ENCODE measurements at places on chromosomes 3 and 15.

GRCh38 chr3:42846685-42847522 is 28.8 kb downstream of the CYP8B1 start:
- DNase-seq: no peak

DNA sequence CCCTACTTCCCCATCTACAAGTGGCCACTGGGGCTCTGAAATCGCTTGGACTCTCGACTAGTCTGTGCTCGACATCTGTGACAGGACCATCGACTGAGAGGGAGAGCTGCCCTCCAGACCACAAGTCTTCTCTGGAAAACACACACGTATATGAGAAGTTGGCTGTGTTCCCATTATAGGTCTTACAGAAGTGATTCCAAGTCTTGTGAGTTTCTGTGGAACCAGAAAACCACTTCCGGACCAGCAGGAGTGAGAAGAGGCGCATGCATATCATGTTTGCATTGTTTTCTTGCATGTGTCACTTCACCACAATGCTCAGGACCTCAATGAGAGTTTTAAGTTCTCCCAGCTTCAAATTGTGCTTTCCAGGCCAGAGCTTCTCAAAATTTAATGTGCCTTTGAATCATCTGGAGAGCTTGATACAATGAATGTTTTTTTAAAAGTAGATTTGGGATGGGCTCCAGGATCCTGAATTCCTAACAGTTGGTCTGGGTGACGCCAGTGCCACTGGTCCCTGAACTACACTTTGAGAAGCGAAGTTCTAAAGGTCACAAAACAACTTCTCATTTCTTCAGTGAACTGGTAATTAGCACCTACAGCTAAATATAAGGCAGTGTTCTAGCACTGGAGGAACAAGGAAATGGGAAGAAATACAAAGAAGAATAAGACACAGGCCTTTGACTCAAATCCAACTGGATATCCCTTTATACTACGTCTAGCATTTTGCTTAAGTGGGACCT is 15.7 kb downstream of the LIPC start:
- no peak for DNase-seq

DNA sequence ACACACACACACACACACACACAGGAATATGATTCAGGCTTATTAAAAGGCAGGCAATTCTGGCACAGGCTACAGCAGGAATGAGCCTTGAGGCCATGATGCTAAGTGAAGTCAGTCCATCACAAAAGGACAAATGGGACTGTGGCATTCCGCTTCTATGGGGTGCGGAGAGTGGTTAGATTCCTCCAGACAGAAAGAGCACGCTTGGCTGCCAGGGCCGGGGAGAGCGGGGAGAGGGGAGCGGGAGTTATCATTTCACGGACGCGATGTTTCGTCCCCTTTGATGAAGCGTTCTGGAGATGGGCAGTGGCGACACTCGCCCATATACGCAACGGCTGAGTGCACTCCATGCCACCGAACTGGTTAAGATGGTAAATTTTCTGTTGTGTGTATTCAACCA is 58.5 kb upstream of the FAM174B start:
- no peak for DNase-seq

- DNase-seq: peak; percentile 35
Observed at GRCh38 chr3:18098960-18099587, 326.1 kb downstream of the SATB1 start.

- DNase-seq: no peak
Observed at GRCh38 chr15:78035861-78036476, 41.5 kb downstream of the TBC1D2B start.

DNA sequence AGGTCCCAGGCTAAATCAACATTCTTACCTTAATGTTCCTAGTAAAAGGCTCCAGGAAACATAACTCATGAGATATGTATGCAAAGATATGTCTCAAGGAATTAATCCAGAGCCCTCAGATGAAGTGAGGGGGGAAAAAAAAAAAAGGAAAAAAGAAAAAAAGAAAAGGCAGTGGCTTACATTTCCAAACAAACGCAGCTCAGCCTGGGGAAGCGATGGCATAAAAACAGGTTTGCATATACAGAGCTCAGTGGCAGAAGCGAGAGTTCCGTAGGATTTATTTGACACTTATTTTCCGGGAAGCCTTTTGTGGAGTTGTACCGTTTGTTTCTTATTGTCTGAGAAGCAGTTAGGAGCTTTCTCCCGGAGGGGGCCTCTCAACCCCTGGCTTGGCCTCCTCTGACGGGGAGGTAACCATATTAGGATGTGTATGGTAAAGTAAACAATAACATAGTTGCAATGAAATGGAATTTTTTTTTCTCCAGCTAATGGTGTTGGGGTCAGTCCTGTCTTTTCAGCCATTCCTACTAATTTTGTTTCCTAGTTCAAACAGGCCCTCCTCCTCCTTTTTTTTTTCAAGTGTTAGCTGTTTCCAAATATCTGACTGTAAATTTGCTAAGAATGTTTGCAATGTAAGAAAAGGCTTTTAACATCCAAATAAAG is 338.6 kb downstream of the FOXP1 start:
- no peak for DNase-seq

GRCh38 chr3:44555723-44556122 is 730 bp downstream of the ZKSCAN7 start:
- DNase-seq: no peak

DNA sequence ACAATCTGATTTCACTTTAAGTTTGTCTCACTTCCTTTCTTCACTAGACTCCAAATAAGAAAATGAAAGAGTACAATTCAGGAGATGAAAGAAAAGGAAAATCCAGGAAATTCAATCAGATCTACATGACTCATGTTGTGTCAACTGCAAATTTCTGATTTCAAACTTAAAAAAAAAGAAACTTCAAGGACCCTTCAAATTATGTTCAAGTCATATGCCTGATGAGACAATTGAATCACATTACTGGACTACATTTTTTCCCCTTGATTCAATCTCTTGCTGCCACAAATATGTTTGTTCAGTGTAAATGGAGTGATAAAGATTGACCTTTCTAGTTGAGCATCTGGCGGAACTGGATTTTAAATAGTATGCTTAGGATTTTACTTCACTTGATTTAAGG is 37.4 kb downstream of the FRMD5 start:
- peak; percentile 64 for DNase-seq

DNA sequence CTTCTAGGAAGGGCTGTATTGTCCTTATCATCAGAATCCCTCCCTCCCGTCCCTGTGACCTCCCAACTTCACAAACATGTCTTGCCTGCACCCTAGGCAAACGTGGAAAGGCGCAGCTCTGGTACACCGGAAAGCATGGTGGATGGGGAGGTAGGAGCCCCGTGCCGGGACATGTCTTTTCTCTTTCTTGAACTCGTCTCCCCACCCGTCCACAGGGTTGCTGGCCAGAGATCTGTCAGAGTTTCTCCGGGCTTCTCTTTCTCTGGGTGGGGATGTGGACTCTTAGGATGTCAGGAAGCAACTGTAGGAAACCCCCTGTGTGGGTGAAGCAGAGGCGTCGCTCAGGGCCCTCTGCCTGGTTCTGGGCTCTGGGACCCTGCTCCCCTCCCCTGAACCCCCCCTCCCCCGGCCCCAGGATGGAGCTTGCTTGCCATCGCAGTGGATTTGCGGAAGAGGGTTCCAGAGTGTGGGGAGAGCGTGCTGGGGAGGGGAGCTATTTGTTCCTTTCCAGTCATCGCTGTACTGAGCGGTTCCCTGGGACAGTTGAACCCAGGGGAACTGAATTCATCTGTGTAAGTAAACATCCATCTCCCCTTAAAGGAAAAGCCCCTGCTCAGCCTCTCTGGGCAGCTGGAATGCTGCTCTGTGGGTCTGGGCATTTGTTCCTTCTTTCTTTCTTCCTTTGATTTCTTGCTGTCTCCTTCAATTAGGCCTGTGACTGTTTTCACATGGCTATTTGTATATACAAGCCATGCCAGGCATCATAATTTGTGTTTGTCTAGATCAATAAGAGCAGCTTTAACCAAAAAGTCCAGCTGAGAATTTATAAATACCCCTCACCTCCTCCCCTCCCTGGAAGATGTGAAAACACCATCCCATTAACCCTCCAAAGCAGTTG is 72.8 kb downstream of the SMAD3 start:
- DNase-seq: no peak

DNA sequence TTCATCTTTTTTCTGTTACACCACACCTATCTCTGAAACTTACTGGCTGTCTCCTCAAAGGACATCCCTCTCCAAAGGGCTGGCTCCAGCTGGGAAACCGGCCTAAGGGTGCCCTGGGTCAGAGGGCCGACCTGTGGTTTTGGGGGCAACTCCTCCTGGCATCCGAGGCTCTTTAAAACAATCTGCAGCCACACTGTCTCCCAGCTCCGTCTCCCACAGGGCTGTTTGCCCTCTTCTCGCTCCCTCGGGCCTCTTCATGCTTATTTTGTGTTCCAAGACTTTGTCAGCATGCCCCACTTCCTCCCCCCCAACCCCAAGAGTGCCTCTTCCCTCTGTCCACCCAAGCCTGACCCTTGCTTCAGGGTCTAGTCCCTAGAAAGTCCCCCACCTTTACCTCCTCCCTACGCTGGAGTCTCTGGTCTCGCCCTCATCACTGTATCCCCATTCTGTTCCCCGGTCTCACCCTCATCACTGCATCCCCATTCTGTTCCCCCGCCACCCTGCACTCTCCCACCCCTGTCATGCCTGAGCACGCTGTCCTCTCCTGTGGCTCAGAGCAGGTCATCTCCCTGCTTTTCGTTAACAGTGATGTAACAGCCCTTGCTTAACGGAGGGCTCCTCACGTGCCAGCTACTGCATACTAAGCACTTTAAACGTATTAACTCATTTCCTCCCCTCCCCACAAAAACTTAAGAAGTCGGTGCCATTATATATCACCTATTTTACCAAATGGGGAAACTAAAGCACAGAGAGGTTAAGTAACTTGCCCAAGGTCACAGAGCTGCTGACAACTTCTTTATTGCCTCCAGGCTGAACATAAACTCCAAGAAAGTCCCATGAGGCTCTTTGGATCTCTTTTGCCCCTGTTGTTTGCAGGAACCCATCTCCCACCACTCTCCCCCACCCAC is 1.1 kb upstream of the CSK start:
- no peak for DNase-seq

- DNase-seq: no peak
Observed at GRCh38 chr3:160395297-160395696, 3.7 kb downstream of the IFT80 start.

DNA sequence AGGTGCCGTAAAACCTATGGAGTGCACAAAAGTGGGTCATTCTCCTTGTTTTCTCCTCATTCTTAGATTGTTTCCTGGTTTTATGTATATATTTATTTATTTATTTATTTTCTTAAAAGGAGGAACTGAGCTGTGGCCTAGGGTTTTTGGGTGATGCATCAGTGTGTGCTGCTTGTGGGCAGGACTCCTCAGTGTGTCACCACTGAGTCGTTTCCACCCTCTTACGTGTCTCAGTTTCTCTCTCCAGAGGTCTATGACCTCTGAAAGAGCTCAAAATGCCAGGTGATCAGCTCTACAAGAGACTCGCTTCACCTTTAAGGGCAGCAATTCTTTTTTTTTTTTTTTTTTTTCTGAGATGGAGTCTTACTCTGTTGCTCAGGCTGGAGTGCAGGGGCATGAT is 72.9 kb downstream of the CD200 start:
- DNase-seq: no peak

DNA sequence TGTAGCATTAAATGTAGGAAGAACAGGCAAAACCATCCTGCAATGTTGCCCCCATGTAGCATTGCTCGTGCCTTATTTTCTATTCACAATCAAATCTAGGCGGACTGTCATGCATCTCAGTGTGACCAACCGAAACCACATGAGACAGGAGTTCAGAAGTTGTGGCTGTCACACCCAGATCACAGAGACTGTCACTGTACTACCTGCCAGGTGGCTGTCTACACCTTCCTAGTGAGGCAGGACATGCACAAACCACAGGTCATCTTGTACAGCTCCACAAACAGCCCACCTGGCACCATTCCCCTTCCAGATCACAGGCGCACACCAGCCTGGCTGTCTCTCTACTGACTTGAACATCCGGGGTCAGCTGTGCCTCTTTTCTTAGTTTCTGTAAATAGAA is 392.8 kb downstream of the OCA2 start:
- DNase-seq: no peak

DNA sequence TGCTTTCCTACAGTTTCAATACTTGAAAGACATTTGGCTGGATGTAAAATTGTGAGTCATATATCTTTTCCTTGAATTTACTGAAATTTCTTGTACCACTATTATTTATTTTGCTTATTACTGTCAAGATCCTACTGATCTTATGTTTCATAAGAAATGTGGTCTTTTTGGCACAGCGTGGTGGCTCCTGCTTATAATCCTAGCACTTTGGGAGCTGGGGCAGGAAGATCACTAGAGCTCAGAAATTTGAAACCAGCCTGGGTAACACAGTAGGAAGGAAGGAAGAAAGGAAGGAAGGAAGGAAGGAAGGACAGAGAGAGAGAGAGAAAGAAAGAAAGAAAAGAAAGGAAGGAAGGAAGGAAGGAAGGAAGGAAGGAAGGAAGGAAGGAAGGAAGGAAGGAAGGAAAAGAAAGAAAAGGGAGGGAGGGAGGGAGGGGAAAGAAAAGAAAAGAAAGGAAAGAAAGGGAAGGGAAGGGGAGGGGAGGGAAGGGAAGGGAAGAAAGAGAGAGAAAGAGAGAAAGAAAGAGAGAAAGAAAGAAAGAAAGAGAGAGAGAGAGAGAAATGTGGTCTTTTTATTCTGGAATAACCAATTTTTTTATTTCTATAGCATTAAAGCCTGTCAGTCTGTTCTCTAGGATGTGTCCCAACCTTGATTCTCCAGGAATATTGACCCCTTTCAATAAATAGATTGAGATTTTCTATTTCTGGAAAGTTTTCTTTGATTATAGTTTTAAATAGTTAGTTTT is 572.0 kb upstream of the TGFBR2 start:
- DNase-seq: no peak

- DNase-seq: no peak
Observed at GRCh38 chr3:188590557-188590956, 436.6 kb downstream of the LPP start.

- DNase-seq: peak; percentile 24
Observed at GRCh38 chr15:92069308-92070250, 216.1 kb downstream of the SLCO3A1 start.

GRCh38 chr15:74635228-74635627 is 19.6 kb downstream of the CLK3 start:
- no peak for DNase-seq

DNA sequence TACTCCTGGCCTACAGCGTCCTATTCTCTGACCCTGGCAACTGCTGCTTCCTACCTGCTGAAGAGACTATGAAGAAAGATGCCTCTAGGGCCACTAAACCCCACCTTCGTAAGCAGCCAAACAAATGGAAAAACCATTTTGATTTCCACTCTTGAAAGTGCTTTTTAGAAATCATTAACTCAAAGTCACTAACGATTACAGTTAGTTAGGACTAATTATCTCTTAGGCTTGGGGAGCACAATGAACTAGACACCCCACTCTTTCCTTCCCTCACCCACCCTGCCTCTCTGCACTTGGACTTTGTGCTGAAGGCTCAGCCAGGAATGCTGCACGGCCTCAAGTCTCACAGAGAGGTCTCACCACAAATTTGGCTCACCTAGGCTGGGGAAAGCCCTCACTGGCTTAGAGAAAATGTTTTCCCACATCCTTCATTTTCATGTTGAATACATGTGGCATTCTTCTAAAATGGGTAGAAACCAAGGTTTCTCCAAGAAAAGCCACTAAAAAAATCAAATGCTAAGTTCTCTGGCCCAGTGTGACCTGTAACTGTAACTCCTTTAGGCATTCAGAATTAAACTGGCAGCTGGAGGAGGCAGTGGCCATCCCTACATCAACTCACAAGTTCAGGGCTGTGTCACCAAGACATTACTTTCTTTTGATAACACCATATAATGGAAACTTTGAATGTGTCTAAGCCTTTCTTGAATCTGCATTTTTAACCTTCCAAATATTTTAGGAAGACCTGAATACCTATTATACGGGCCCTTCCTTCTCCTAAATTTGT is 47.1 kb downstream of the NPTN start:
- DNase-seq: no peak

- no peak for DNase-seq
Observed at GRCh38 chr3:49930922-49931321, 1.3 kb upstream of the MON1A start.

- peak; percentile 100 for DNase-seq
Observed at GRCh38 chr15:100602064-100602822, at the start of the genes ASB7 and LINS1. ASB7 (plus strand) TSS chr15:100602589; CDS start chr15:100612217, 9,628 bp downstream. LINS1 (minus strand) TSS chr15:100602184; CDS start chr15:100580842, 21,342 bp downstream.

All from AG09319 (cell line).